ENCODE measurements at places on chromosomes 2 and 18.

- DNase-seq = no peak
These were observed 85.1 kb downstream of the ACSL3 start for GRCh38 chr2:222945887-222946286.

DNA sequence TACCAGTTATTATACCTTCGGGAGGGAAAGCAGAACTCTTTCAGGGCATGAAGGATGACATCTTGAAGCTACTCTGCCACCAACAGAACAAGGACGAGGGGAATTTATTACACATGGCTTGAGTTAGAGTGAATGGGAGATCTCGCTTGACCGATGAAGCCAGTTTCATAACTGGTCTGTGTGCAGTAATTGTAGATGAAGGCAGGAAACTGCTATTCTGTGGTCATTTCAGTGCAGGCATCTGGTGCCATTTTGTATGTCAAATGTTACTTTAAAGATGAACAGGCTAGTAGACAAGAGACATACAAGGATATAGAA is 20.5 kb downstream of the GREB1 start:
- DNase-seq = no peak

DNA sequence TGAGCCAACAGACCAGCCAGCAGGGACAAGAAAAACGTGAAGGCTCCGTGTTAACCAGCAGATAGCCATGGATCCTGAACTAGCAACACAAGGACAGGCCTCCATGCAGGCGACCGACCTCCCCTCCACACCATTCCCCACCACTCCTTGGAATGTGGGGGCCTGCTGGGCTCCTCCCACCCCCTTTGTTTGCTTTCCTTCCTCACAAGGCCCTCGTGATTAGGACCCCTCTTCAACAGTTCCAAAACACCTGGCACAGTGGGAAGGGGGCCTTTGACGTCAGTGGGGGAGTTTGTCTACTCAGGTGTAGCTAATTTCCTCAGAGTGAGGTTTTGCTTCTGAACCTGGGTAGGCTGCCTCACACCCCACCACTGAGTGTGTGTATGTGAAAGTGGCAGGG is 37.8 kb downstream of the SLC14A2 start:
- DNase-seq = no peak

- no peak for DNase-seq
These were observed 14.7 kb downstream of the NCL start for GRCh38 chr2:231449503-231450054.

All from activated CD4-positive, alpha-beta T cell treated with anti-CD3 and anti-CD28 coated beads for 48 hours (primary cell).